Daoy (cell line): ENCODE measurements at places on chromosomes 6 and 20. TPM values are rescaled to one million over a fixed set of nuclear protein-coding genes. Genes with fewer than 3 reads are reported as not detected.

The RGS17 gene
- total RNA-seq: 8.3 and 8.7 TPM in 2 replicates

The RSPH9 gene
- not detected in 2 replicates for total RNA-seq

The C20orf141 gene
- total RNA-seq: not detected in 2 replicates

The GGT7 gene
- total RNA-seq: 1.5 and 2.1 TPM in 2 replicates

The PKHD1 gene
- total RNA-seq: under 0.01 TPM in 1 of 2 replicates, not detected in the other

The SYNDIG1 gene
- total RNA-seq: 0.80 and 0.91 TPM in 2 replicates

The CASS4 gene
- 0.09 and 0.17 TPM in 2 replicates for total RNA-seq

The STX11 gene
- 4.6 and 6.3 TPM in 2 replicates for total RNA-seq

The BTNL2 gene
- total RNA-seq: not detected in 2 replicates

The PIGU gene
- 9.7 and 11.7 TPM in 2 replicates for total RNA-seq

The TNNC2 gene
- total RNA-seq: not detected in 2 replicates

The ATXN1 gene
- total RNA-seq: 29.9 and 33.8 TPM in 2 replicates

The MCCD1 gene
- total RNA-seq: not detected in 2 replicates

The ZNF76 gene
- 9.1 and 12.5 TPM in 2 replicates for total RNA-seq

The ATF6B gene
- 16.6 and 17.7 TPM in 2 replicates for total RNA-seq

The CCN6 gene
- total RNA-seq: not detected in 2 replicates

The SNPH gene
- 1.6 and 3.0 TPM in 2 replicates for total RNA-seq

The KIF25 gene
- total RNA-seq: not detected in 2 replicates

The TOP1 gene
- total RNA-seq: 15.0 and 15.2 TPM in 2 replicates

The C20orf204 gene
- 1.1 and 1.8 TPM in 2 replicates for total RNA-seq

The CALHM6 gene
- 6.0 and 11.7 TPM in 2 replicates for total RNA-seq

The CRYBG1 gene
- 14.1 and 15.6 TPM in 2 replicates for total RNA-seq

The GPX5 gene
- not detected in 2 replicates for total RNA-seq

The SCAF8 gene
- 20.9 and 22.7 TPM in 2 replicates for total RNA-seq

The RHAG gene
- not detected in 2 replicates for total RNA-seq

The CCN5 gene
- not detected in 2 replicates for total RNA-seq

The ACOT8 gene
- 35.7 and 46.8 TPM in 2 replicates for total RNA-seq

The C6orf132 gene
- not detected in 2 replicates for total RNA-seq

The TAGAP gene
- total RNA-seq: not detected in 2 replicates

The IRAK1BP1 gene
- 4.0 and 6.7 TPM in 2 replicates for total RNA-seq

The TMEM74B gene
- total RNA-seq: 0.06 TPM in 1 of 2 replicates, not detected in the other

The TREML4 gene
- not detected in 2 replicates for total RNA-seq

The HDGFL1 gene
- total RNA-seq: not detected in 2 replicates

The MUC21 gene
- not detected in 2 replicates for total RNA-seq

The ZBTB46 gene
- 3.4 and 3.5 TPM in 2 replicates for total RNA-seq

The GLP1R gene
- not detected in 2 replicates for total RNA-seq

The HNF4A gene
- not detected in 2 replicates for total RNA-seq

The LY6G6D gene
- not detected in 2 replicates for total RNA-seq

The LY6G6F gene
- not detected in 2 replicates for total RNA-seq

The DDX43 gene
- not detected in 2 replicates for total RNA-seq

The ANKEF1 gene
- total RNA-seq: 5.2 and 6.6 TPM in 2 replicates

The PRR18 gene
- total RNA-seq: 3.2 TPM in 1 of 2 replicates, not detected in the other
